ENCODE measurements at places on chromosomes 11 and 22. TPM values are rescaled to one million over a fixed set of nuclear protein-coding genes. Genes with fewer than 3 reads are reported as not detected.

TMPRSS4 gene
- 20.9 TPM for total RNA-seq

SDHAF2 gene
- total RNA-seq, result 24.3 TPM

DNA sequence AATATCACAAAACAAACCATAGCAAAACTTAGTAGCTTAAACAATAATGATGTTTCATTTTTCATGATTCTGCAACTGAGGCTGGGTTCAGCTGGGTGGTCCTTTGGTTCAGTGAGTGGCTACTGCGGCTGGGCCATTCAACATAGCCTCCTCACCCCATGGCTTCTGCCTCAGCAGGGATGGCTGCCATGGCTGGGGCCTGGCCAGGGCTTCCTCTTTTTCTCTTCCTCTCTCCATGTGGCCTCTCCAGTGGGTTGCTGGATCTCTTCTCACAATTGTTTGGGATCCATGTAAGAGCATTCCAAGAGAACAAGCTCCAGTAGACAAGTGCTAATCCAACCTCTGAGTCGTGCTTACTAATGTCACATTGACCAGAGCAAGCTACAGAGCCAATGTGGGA lies 248.6 kb upstream of the PLET1 start:
- no peak for DNase-seq

DNA sequence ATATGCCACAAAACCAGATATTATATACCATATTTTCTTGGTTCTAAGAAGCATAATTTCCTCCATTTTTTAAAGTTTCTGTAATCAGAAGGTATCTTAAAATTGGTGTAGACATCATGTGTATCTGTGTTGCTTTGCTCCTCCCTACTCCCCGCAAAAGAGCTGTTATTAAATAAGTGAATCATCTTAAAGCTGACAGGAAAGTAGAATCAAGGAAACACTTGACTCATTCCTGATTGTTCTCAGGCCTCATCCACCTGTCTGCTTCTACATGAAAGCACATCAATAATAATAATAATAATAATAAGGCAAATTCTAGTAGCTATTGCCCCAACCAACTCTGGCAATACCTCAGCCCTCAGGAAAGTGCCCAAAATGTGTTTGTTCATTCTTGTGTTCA lies 26.2 kb upstream of the GUCY1A2 start:
- DNase-seq, result no peak

APOBEC3F gene
- 2.7 TPM for total RNA-seq
